ENCODE measurements at places on chromosomes 3 and 15.

DNA sequence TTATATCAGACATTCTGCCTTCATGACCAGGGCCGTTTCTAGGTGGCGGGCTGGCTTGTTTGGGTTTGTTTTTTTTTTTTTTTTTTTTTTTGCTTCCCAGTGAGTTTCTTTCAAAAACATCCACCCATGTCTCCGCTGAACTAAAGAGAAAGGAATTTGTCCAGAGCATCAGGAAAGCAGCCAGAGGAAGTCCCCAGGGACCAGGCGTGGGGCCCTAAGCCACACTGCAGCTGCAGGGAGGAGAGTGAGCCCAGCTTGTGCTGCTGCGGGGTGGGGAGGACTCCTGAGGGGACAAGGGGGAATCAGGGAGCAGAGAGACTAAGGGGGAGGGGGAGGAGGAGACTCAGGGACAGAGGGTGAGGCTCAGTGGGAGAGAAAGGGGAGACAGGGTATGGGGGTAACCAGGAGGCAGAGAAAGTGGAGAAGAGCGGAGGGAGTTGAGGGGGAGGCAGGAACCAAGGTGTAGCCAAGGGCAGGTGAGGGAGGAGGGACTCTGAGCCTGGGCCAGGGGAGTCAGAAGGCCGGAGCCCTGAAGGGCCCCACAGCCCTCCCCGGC is 49.5 kb downstream of the CYP11A1 start:
- DNase-seq: no peak

- DNase-seq: no peak
Observed at GRCh38 chr3:7444886-7445285, 584.0 kb downstream of the GRM7 start.

DNA sequence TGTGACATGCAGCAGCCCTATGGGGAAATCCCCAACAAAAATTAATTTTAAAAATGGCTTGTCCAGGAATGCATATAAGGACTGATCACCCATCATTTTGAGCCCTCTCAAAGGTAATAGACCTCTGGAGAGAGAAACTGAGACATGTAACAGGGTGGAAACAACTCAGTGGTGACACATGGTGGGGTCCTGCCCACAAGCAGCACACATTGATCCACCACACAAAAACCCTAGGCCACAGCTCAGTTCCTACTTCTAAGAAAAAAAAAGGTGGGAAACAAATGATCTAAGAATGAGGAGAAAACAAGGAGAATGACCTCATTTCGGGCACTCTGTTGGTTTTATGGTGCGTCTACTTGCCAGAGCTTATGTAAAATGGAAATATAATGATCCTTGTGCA is 1.9 kb upstream of the SLC41A3 start:
- DNase-seq: no peak

DNA sequence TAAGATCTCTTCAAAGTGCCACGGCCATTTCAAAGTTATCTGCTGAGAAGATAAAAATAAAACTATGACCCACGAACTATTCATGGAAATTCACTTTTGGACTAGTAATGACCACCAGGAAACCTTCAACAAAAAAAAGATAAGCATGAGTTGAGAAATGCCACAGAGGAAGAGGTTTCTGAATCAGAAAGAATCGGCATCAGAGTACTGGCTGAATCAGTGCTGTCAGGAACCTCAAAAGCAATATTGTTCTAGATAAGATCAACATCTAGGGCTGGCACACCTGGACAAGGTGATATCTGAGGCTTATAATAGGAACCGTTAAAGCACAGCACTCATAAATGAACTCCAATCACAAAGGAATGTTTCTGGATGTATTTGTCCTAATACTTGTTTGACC is 72.7 kb downstream of the PEAK1 start:
- no peak for DNase-seq

DNA sequence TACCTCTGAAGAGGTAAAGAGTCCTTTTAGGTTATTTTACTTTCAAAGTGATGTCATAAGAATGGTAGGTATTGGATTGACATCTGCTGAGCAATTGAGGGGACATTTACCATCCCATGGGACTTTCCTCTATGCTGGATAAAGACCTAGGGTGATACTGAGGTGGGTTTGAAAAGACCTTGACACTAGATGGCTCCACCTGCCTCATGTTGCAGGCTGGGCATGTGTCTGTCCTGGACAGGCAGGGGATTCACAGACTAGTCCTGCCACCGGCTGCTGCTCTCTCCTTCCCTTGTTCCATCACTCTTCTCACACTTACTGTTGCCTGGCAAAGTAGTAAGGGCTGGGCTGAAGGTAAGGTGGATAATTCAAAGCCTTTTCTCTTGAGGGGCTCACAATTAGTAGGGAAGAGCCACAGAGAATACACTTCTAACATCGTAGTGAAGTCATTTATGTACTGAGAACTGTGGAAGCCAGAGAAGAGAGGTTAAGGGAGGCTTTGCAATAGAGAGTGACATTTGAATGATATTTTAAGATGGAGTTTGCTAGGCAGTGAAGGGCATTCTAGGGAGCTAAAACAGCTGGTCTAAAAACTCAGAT is 27.7 kb downstream of the TRAK1 start:
- DNase-seq: no peak

DNA sequence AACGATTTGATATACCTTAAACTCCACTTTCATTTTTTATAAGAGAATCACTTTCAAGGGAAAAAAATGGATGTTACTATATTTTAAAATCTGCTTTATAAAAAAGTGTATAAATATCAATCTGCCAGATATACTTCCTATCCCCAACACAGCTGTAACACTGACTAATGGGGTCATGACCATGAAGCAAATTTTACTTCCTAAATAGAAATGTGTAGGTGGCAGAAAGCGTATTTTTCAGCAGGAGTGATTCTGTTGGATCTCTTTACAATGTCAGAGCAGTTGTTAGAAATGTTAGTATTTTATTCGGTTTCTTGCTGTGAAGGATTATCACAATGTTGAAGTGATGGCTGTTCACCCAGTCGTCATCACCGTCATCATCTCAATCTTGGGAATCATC is 5.5 kb upstream of the C15orf40 start:
- DNase-seq: no peak

GRCh38 chr3:24507776-24508422 is 13.2 kb upstream of the THRB start:
- DNase-seq: no peak

DNA sequence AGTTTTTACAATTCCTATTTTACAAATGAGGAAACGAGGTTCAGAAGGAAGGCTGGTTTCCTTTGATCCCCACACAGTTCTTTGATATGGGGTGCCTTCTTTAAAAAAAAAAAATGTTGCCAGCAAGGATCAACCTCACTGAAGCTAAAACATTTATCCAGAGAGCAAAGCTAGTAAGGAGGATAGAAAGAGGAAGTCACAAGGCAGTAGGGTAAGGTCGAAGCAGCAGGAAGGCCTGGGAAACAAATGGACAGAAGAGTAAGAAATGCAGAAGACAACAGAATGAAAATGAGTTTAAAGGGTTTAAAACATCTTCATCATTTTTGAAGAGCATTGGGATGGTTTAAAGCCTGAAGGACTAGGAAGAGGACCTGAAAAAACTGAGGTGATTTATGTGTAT is 30.6 kb upstream of the CP start:
- DNase-seq: no peak
